CD4-positive, alpha-beta T cell treated with Interleukin-21 for 1 hour (primary cell): ENCODE measurements at places on chromosomes 1 and 21.

DNA sequence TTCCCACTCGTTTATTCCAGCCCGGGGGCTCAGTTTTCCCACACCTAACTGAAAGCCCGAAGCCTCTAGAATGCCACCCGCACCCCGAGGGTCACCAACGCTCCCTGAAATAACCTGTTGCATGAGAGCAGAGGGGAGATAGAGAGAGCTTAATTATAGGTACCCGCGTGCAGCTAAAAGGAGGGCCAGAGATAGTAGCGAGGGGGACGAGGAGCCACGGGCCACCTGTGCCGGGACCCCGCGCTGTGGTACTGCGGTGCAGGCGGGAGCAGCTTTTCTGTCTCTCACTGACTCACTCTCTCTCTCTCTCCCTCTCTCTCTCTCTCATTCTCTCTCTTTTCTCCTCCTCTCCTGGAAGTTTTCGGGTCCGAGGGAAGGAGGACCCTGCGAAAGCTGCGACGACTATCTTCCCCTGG lies 716 bp downstream of the OLIG2 start:
- DNase-seq: no peak

DNA sequence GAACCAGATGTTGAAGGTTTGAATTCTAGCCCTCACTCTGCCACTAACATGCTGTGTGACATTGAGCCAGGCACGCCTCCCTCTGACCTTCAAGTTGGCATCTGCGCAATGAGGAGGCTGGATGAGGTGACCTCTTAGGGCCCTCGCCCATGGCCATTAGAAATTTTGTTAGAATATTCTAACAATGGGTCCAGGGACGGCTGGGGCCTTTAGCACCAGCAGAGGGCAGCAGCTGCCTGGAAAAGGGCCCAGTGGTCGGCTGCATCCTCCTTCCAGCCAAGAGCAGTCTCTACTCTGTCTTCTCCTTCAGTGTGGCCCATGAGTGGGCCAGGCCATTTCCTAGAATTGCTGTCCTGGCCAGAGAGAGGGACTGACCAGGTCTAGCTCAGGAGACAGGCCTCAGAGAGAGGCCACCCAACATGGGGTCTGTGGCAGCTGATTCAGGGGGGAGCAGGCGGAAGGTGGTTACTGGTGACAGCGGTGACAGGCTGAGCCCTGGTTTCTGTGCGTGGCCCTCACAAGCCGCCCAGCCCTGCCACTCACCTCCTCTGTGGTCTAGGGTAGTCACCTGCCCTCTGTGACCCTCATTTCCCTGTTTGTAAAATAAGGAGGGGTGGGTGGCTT lies 101.3 kb upstream of the ACTL8 start:
- DNase-seq: peak; percentile 9

DNA sequence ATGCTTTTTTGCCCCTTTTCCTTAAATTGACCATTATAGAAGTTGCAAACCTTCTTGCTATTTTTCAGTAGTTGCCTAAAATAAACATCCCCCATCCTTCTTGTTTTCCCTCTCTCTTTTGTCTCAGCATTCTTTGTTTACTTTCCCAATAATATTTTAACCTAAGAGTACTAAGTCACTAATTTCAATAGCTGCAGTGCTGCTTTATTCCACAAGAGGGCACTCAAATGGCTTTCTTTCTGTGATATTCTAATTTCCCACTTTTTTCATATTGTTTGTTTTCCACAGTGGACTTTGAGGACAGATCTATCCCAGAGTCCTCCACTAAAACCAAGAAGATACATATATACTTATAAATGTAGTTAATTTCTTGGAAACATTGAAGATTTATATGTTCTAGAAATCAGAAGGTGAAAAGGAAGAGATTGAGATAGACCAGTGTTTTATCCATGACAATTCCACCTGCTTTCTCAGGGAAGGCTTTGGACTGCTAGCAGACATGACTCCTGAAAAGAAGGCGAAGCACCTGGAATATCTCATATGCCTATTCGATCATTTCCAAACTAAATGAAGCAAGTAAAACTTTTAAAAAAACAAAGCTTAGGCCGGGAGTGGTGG lies 104.8 kb upstream of the GRIK1 start:
- DNase-seq: no peak

DNA sequence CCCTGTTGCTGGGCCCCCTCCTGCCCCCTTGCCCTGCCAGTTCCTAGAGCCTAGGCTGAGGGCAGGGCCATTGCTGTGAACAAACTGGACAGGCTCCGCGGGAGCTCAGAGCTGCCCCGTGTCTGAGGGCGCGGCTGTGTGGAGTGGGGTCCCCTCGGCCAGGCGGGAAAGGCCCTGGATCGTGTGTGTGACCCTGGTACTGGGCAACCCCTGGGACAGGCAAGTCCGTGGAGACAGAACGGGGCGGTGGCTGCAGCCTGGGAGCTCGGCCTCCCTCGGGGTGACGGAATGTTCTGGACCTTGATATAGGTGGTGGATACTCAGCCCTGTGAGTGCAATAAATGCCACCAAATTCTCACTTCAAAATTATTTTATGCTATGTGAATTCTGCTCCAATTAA lies 27.7 kb upstream of the C1orf159 start:
- no peak for DNase-seq

GRCh38 chr1:16151196-16151994 lies 4.5 kb downstream of the EPHA2 start:
- no peak for DNase-seq

GRCh38 chr1:23424293-23425192 lies at the start of gene TCEA3:
Gene TCEA3 (minus strand): TSS chr1:23424748. CDS start chr1:23424633, 115 bp downstream.
- DNase-seq: peak; percentile 39

DNA sequence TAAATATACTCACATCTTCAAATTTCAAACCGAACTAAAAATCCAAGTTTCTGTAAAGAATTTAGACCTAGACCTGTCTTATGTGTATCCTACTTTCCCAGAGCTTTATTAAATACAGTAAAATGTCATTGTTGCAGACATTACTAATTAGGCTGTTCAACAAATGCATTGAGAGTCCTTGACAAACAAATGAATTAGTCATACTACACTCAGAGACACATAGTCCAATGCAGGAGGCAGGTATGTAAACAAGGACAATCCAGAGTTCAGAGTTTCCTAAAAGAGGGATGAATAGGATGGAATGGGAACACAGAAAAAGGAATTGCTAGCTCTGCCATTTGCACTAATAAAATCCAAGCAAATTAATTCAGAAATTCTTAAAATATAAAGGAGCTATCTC lies 1.6 kb upstream of the EGLN1 start:
- DNase-seq: no peak

- no peak for DNase-seq
Measured at GRCh38 chr1:37325010-37325409, 149.4 kb upstream of the ZC3H12A start.

- peak; percentile 4 for DNase-seq
Measured at GRCh38 chr1:32623775-32624174, 26.6 kb downstream of the ZBTB8OS start.

DNA sequence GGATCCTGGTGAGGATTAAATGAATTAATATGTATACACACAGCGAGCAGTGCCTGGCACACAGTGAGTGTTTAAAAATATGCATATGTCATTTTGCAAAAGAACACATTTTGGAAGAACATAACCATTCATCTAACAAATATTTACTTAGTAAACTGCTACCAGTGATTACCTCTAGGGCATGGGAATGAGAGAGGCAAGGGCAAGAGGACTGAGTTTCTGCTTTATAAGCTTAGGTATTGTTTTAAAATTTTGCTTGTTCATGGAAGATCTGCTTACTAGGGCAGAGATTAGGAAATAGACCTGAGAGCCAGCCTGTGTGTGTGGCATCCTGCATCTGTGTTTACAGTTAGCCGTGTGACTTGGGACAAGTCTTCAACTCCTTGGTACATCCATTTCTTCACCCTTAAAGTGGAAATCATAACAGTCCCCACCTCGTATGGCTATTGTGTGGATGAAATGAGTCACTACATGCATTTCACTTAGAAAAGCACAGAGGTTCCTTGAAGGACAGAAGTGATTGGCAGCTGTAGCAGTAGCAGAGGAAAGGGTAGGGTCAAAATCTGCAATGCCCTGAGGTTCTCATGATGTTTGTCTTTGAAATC lies 198.5 kb upstream of the FMN2 start:
- no peak for DNase-seq

GRCh38 chr1:242147096-242147976 lies 148.4 kb upstream of the MAP1LC3C start:
- no peak for DNase-seq

GRCh38 chr1:150233359-150234308 lies 2.3 kb downstream of the ANP32E start:
- DNase-seq: peak; percentile 38

DNA sequence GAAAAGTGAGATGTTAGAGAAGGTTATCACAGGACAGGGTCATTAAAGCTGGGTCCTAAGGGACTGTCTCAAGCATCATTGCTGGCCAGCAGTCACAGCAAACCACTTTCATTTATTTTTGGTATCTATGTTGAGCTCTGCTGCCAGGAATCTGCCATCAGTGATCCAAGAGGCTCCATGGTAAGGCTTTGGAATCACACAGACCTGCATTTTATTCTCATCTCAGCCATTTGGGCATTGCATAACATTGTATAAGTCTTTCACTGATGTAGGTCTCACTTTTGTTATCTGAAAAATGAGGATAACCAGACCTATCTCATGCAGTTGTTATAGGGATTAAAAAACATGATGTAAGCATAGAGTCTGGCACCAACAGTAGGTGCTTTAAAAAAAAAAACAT lies 77.5 kb downstream of the OMA1 start:
- DNase-seq: no peak

- peak; percentile 80 for DNase-seq
Measured at GRCh38 chr1:225460737-225461532, 33.1 kb upstream of the LBR start.

DNA sequence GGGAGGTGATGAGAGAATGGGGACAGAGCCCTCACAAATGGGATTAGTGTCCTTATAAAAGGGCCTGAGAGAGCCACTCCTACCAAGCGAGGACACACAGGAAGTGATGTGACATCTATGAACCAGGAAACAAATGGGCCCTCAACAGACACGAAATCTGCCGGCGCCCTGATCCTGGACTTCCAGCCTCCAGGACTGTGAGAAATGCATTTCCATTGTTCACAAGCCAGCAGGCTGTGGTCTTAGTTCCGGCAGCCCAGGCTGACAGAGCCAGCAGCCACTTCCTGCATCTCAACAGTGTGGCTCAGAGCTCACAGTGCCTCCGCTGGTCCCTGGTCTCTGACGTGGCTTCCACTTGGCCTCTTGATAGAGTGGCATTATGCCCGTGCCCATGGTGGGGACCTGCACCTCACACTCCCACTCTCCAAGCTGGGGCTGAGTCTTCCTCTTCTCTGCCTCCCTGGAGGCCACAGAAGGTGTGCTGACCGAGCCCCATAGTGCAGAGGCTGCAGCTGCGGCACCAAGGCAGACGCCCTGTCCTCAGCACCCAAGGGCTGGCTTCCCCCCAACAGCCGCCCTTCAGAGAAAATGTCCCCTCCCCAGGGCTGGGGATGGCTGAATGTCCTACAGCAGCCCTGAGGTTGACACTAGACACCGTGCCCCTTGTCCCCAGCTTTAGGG lies 44.9 kb downstream of the ACOT7 start:
- DNase-seq: peak; percentile 71

DNA sequence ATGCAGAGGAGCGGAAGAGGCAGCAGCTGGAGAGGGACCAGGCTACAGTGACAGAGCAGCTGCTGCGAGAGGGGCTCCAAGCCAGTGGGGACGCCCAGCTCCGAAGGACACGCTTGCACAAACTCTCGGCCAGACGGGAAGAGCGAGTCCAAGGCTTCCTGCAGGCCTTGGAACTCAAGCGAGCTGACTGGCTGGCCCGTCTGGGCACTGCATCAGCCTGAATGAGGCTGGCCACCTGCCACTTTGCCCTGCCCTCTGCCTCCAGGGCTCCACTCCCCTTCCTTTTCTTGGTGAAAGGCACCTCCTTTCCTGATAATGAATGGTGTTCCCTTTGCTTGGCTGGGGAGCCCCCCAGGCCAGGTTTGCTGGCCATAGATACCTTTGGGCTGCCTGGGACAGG lies 3.3 kb upstream of the HMGN2 start:
- no peak for DNase-seq

DNA sequence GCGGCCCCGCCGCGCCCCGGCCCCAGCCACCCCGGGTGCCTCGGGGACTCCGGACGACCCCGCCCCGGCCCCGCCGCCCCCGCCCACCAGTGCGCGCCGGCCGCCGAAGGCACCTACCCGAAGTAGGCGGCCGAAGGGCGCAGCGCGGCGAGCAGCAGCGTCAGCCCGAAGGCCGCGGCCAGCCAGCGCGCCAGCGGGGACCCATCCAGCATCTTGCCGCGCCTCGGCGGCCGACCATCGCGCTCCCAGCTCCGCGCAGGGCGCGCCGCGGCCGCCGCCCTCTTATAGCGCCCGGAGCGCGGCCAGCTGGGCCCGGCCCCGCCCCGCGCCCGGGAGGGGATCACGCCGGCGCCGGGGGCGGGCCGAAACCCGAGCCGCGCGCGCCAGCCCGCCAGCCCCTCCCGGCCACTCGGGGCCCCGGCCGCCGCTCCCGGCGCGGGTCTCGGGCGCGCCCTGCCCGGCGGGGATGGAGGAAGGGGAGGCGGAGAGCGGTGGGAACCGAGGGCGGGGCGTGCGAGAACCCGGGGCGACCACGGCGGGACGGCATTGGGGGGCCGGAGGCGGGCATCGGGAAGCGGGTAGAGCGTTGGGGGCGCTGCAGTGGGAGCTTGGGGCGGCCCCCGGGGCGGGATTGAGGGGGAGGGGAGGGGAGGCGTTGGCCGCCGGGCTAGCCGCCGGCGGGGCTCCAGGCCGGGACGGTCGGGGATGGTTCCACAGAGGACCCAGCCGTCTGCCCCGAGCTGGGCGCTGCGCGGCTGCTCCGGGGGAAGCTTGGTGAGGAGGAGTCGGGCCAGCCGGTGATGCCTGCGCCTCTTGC lies at the start of gene WNT9A:
Gene WNT9A (minus strand): TSS at position 257 of the 817 bp plus-strand sequence. CDS start 45 bp downstream, at position 212.
- no peak for DNase-seq

- DNase-seq: no peak
Measured at GRCh38 chr1:24293392-24294227, 25.5 kb upstream of the GRHL3 start.

DNA sequence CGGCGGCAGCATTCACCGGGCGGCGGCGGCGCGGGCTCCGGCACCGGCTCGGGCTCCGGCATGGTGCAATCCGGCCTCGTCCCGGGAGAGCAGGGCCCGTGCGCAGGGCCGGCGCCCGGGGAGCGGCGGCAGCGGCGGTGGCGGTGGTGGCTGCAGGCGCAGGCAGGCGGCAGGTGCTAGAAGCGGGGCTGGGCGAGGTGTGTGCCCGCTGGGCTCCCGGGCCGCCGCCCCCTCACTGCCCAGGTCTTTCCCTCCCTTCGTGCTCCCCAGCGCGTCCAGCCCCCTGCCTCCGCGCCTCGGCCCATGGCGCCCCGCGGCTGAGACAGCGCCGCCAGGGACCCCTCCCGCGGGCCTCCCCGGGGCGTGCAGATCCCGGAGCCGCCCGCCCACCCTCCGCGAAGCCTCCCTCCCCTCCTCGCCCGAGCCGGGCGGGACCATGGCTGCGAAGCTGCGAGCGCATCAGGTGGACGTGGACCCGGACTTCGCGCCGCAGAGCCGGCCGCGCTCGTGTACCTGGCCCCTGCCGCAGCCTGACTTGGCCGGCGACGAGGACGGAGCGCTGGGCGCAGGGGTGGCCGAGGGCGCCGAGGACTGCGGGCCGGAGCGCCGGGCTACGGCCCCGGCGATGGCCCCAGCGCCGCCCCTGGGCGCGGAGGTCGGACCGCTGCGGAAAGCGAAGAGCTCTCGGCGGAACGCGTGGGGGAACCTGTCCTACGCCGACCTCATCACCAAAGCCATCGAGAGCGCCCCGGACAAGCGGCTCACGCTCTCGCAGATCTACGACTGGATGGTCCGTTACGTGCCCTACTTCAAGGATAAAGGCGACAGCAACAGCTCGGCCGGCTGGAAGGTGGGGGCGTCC lies 492 bp downstream of the FOXO6 start:
- DNase-seq: peak; percentile 30
